Activated CD8-positive, alpha-beta memory T cell treated with anti-CD3 and anti-CD28 coated beads for 1 hour (primary cell): ENCODE measurements at places on chromosomes 16 and 17.

GRCh38 chr17:29586676-29587469 lies 2.6 kb downstream of the GIT1 start:
- DNase-seq = no peak

GRCh38 chr16:82301146-82301755 lies 131.2 kb upstream of the MPHOSPH6 start:
- DNase-seq = no peak

DNA sequence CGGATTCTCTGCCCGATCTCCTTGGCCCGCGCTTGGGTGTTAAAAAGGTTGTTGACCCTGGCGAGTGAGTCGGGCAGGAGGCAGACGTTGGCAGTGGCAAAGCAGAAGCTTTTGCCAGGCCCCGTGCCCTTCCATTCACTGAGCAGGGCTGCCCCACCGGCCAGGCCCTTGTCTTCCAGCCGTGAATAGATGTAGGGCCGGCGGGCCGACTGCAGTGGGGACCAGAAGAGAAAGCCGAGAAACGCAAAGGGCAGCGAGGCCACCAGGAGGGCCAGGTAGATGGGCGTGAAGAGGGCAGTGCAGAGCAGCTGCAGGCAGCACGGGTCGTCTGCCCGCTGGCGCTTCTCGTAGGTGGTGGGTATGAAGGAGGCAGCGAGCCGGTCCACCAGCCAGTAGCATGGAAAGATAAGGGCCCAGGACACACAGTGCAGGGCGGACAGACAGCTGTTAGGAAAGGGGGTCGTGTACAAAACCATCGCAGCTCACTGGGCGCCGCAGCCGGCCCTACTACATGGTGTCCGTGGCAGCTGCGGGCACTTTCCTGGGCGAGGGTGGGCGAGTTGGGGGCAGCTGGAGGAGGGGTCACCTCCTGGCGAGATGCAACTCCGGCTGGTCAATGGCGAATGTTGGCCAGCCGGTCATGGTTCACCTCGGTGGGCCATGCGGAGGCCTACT lies 61.0 kb downstream of the PRMT7 start:
- no peak for DNase-seq

GRCh38 chr17:16378636-16379282 lies 2.1 kb upstream of the UBB start:
- DNase-seq = no peak

- no peak for DNase-seq
Observed at GRCh38 chr16:75244225-75244809, 7.1 kb downstream of the BCAR1 start.

GRCh38 chr16:81657224-81657623 lies 121.9 kb upstream of the PLCG2 start:
- DNase-seq = no peak

DNA sequence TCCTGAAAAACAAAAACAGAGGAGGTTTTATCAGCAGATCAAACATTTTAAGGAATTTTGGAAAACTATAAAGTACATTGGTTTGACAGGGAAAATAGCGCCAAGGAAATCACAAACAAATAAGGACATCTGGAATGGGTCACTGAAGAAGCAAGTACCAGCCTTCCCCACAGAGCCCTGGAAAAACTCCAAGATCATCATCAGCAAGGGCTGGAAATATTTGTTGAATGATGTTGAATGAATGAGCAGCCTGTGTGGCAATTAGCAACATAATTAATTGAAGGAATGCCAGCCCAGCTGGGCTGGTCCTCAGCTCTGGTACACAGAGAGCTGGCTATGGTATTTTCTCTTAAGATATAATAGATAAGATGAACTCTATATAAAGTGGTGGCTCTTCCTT lies 290.4 kb downstream of the HS3ST3A1 start:
- DNase-seq = no peak

DNA sequence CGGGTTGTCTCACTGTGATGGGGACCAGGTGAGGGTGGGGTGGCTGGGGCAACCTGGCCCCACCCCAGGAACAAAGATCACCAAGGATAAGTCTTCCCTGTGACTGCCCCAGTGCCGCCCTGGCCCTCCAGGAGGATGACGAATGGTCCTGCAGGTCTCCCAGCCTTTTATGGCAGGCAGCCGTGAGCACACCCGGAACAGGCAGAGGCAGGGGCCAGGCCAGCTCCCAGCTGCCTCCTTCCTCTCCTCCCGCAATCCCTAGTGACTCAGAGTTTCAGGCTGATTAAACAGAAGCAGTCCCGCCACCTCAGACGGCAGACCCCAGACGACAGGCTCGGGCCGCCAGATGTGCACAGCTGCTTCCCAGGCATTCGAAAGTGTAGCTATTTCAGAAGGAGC lies 13.3 kb downstream of the JUP start:
- DNase-seq = no peak

- no peak for DNase-seq
Observed at GRCh38 chr16:57761301-57761700, 25.7 kb downstream of the KATNB1 start.

DNA sequence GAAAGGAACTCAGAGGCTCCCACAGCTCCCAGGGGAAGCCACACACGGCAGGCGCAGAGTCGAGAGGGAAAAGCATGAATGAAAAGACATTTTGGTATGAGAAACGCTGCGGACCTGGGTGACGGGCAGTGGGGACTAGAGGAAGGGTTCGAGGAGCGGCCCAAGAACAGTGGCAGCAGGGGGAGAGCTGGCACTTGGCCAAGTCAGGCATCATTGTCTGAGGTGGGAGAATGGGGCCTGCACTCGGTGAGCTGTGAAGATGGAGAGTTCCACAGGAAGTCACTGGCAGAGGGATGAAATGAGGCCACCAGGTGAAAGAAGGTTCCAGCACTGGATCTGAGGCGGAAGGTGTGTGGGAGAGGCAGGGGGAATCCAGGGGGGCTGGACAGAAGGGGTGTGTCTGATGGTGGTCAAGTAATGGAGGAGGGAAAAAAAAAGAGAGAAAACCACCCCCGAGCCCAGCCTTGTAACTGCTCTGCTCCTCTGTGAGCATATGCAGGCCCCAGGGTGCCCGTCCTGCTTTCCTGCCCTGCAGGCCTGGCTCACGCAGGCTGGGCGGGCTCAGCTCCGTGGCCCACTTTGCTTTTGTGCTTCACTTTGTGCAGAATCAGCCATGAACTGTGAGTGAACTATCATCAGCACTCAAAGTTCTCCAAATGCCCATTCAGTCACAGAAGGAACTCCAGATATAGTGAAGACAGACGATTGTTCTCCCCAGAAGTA lies 31.8 kb downstream of the TMEM204 start:
- DNase-seq = no peak

DNA sequence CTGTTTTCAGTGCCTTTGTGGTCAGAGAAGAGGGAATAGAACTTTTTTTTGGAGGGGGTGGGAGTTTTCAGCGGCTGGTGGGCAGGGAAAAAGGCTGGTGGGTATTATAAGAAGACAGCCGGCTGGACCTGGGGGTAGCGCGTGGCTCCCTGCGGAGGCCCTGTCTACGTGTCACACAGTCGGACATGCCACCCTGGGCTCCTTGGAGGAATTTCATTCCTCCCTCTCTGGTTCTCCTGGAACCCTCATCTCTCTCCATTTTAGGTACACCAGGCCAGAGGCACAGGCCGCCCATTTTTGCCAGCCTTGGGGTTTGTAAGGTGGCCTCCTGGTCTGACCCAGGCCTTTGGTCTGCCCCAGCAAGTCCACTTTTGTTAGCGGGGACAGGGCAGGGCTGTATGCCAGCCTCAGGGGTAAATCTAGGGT lies 908 bp downstream of the FKBP10 start:
- no peak for DNase-seq

DNA sequence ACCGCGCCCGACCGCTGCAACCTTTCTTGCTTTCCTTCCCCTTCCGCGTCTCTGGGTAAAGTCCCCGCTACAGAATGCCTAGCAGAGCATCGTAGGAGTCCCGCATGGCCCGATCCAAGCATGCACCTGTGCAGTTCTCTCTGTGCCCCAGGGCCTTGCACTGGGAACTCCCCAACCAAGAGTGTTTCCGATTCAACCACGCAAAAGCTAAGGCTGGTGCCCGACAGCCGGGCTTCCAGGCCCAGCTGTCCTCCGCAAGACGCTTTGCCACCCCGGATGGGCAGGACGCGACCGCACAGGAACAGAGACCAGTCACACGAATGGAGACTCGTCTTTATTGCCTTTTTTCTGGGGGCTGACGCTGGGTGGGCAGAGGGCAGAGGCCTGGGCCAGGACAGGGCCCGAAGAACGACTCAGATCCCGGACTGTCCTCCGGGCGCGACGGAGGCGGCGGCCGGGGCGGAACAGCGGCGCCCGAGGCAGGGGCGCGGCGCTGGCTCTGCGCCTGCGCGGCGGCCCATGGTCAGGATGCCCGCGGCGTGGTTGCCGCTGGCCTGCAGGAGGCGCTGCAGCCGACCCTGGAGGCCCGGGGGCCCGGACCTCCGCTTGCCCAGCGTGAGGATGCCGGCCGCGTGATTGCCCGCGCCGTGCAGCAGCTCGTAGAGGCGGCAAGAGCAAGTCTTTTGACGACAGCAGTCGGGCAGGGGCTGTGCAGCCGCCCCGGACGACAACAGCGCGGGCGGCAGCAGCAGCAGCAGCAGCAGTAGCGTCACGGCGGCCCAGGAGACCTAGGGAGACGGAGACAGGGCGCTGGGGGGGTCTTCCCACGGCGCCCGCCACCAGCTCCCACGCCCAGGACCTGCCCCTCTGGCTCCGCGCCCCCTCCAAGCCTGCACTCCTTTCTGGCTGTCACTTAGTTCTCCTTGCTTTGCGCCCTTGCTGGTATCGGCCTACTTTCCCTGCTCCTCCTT lies 1.2 kb downstream of the HCRT start:
- DNase-seq = no peak

GRCh38 chr16:89003831-89004208 lies 26.8 kb upstream of the CBFA2T3 start:
- no peak for DNase-seq

DNA sequence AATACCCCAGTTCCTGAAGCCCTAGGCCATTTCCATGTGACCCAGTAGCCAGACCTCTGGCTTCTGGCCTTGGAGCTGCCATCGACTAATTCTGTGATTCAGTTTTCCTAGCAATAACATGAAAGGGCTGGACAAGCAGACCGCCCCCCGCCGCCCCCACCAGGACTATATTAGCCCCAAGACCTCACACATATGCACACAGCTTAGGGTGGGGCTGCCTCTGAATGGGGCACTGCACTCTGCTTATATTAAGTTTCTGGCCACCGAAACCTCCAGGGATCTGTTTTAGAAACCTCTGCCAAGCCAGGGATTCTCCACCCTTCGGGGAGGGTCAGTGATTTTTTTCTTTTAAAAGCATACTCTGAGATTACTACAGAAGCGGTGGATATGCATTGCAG lies 2.3 kb downstream of the RAB11FIP4 start:
- no peak for DNase-seq

GRCh38 chr16:48591976-48592375 lies 18.0 kb downstream of the N4BP1 start:
- no peak for DNase-seq

DNA sequence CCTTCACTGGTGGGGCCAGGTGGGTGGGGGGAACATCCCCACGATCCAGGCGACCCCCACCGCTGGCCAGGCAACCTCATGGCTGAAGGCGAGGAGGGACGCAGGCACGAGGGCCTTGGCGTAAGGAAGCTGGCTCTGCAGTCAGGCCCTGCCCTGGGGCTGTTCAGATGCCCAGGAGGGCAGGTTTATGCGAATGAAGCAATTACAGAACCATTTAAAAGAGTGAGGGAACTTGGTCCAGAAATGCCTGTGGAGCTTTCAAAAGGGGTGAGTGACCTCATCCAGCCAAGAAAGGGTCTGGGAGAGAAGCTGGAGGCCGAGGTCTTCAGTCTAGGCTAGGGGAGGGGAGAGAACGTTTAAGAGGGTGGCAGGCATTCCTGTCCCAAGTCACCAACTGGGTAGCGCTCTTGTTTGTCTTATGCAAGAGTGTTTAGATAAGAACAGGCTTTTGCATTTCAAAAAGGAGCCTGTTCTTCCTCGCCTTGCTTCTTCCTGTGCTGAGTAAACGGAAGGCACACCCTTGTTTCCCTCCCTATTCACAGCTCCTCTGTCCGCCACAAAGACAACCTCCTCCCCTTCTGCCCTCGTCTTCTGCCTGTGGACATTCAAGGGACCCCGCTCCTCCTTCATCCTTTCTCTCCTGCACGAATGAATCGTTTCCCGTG lies 183.5 kb upstream of the SDK2 start:
- DNase-seq = no peak

DNA sequence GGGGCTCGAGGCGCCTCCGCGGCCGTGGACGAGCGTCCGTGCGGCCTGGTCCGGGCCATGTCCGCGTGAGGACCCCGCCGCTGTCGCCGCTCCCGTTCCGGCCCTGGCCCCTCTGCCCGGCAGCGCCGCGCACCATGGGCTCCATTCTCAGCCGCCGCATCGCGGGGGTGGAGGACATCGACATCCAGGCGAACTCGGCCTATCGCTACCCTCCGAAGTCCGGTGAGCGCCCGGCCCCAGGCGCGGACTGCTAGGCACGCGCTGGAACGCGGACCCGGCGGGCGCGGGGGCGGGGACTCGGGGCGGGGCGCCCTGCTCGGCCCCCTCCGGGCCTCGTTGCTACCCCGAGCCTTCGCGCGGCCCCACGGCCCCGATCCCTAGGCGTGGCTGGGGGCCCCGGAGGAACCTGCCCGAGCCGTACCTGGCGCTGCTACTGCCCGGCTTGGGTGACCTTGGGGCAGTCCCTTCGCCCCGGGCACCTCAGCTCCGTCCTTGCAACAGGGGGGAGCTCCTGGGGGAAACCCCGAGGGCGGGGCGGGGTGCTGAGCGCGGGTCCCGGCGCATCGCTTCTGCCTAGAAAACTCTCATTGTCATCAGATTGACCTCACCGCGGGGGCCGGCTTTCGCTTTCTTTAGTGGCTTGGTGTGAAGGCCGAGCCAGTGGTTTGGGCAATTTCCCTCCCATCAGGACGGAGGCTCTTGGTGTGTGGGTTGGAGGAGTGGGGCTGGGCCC lies 367 bp downstream of the MGRN1 start:
- DNase-seq = peak; percentile 21

- DNase-seq = no peak
Observed at GRCh38 chr17:2070241-2071023, 15.5 kb downstream of the HIC1 start.

DNA sequence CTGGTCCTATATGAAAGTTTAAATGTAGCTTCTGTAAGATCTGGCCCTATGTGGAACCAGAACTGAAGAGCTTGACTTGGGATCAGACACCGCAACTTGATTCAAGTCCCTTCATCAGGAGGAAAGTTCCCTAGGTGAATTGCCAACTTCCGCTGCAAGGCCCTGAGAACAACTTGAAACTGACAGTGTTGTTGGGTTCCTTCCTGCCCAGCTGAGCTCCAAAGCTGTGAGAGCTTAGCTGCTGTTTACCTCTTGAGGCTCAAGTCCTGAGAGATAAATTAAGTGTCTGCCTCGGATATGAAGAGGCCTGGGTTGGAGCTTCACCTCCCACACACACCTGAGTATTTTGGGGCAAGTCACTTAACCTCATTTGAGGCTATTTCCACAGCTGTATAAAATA lies 44.7 kb downstream of the REXO5 start:
- DNase-seq = no peak

- DNase-seq = no peak
Observed at GRCh38 chr16:87538160-87538559, 45.3 kb upstream of the ZCCHC14 start.
